ENCODE measurements at places on chromosomes 7 and 10.

- no peaks in the 10 kb centered on the region for H3K36me3 ChIP-seq
- no peak for DNase-seq
- no peak overlapping the region for H3K4me3 ChIP-seq
- H3K27me3 ChIP-seq, result no peaks in the 10 kb centered on the region
- H3K27ac ChIP-seq, result no peak overlapping the region
Observed at GRCh38 chr7:126486806-126487205, 765.9 kb downstream of the GRM8 start.

GRCh38 chr10:62394556-62395018 lies 20.4 kb downstream of the ZNF365 start:
- no peaks in the 10 kb centered on the region for H3K36me3 ChIP-seq
- H3K27ac ChIP-seq, result no peak overlapping the region
- no peaks in the 10 kb centered on the region for H3K27me3 ChIP-seq
- no peaks in the 10 kb centered on the region for H3K4me1 ChIP-seq

- H3K27ac ChIP-seq, result no peak overlapping the region
- no peaks in the 10 kb centered on the region for H3K36me3 ChIP-seq
- no peak for DNase-seq
- no peak overlapping the region for H3K4me3 ChIP-seq
- H3K27me3 ChIP-seq, result no peaks in the 10 kb centered on the region
- no peaks in the 10 kb centered on the region for H3K4me1 ChIP-seq
Observed at GRCh38 chr7:18425227-18425626, 70.3 kb upstream of the HDAC9 start.

GRCh38 chr10:62528441-62528840 lies 154.3 kb downstream of the ZNF365 start:
- DNase-seq, result no peak
- H3K27me3 ChIP-seq, result no peaks in the 10 kb centered on the region
- H3K27ac ChIP-seq, result no peak overlapping the region
- peaks cover 5% of the 10 kb centered on the region for H3K4me1 ChIP-seq
- no peak overlapping the region for H3K4me3 ChIP-seq

GRCh38 chr10:114262496-114262895 lies 23.4 kb downstream of the VWA2 start:
- DNase-seq, result no peak
- no peaks in the 10 kb centered on the region for H3K4me1 ChIP-seq
- no peak overlapping the region for H3K27ac ChIP-seq
- no peaks in the 10 kb centered on the region for H3K27me3 ChIP-seq
- no peak overlapping the region for H3K4me3 ChIP-seq

GRCh38 chr7:31664890-31665289 lies 22.1 kb upstream of the PPP1R17 start:
- no peaks in the 10 kb centered on the region for H3K27me3 ChIP-seq
- no peaks in the 10 kb centered on the region for H3K36me3 ChIP-seq
- no peak overlapping the region for H3K27ac ChIP-seq
- no peak overlapping the region for H3K4me3 ChIP-seq
- no peaks in the 10 kb centered on the region for H3K4me1 ChIP-seq

- H3K27me3 ChIP-seq, result no peaks in the 10 kb centered on the region
- no peaks in the 10 kb centered on the region for H3K36me3 ChIP-seq
- H3K4me3 ChIP-seq, result no peak overlapping the region
- no peak for DNase-seq
Observed at GRCh38 chr7:41385996-41386395, 316.9 kb downstream of the INHBA start.
